ENCODE measurements at places on chromosomes 1 and 21. TPM values are rescaled to one million over a fixed set of nuclear protein-coding genes. Genes with fewer than 3 reads are reported as not detected.
A peak's percentile ranks its signal among the peaks of the same experiment; 100 is the strongest.

- H3K4me1 ChIP-seq, result peaks cover 13% of the 10 kb centered on the region
- H3K4me3 ChIP-seq, result no peak overlapping the region
- peak overlapping the region; percentile 92 for H3K27ac ChIP-seq
- DNase-seq, result peak; percentile 36
These were observed 44.0 kb downstream of the OPTC start for GRCh38 chr1:203537806-203538464.

GRCh38 chr1:60936591-60937342 lies 145.6 kb upstream of the NFIA start:
- H3K4me3 ChIP-seq, result no peak overlapping the region
- no peak for DNase-seq
- no peaks in the 10 kb centered on the region for H3K36me3 ChIP-seq
- no peak overlapping the region for H3K27ac ChIP-seq

GRCh38 chr21:40568807-40569206 lies 278.2 kb downstream of the DSCAM start:
- H3K36me3 ChIP-seq, result no peaks in the 10 kb centered on the region
- no peak overlapping the region for H3K27ac ChIP-seq
- H3K4me3 ChIP-seq, result no peak overlapping the region

The BMP8A gene
- not detected for total RNA-seq

The C1orf21 gene
- total RNA-seq, result 21.3 TPM

- no peak for DNase-seq
- H3K36me3 ChIP-seq, result no peaks in the 10 kb centered on the region
- no peak overlapping the region for H3K27ac ChIP-seq
- H3K4me3 ChIP-seq, result no peak overlapping the region
- peaks cover 13% of the 10 kb centered on the region for H3K4me1 ChIP-seq
These were observed 64.1 kb upstream of the WDR26 start for GRCh38 chr1:224498574-224499170.

GRCh38 chr21:21396424-21396823 lies 398.2 kb downstream of the NCAM2 start:
- no peaks in the 10 kb centered on the region for H3K36me3 ChIP-seq
- H3K27ac ChIP-seq, result no peak overlapping the region
- no peak for DNase-seq

The AQP10 gene
- 0.14 TPM for total RNA-seq

The SPATA46 gene
- total RNA-seq, result not detected

GRCh38 chr1:244137276-244137675 lies 86.2 kb downstream of the ZBTB18 start:
- no peak for DNase-seq
- no peaks in the 10 kb centered on the region for H3K4me1 ChIP-seq
- no peaks in the 10 kb centered on the region for H3K27me3 ChIP-seq
- H3K27ac ChIP-seq, result no peak overlapping the region
- H3K4me3 ChIP-seq, result no peak overlapping the region

DNA sequence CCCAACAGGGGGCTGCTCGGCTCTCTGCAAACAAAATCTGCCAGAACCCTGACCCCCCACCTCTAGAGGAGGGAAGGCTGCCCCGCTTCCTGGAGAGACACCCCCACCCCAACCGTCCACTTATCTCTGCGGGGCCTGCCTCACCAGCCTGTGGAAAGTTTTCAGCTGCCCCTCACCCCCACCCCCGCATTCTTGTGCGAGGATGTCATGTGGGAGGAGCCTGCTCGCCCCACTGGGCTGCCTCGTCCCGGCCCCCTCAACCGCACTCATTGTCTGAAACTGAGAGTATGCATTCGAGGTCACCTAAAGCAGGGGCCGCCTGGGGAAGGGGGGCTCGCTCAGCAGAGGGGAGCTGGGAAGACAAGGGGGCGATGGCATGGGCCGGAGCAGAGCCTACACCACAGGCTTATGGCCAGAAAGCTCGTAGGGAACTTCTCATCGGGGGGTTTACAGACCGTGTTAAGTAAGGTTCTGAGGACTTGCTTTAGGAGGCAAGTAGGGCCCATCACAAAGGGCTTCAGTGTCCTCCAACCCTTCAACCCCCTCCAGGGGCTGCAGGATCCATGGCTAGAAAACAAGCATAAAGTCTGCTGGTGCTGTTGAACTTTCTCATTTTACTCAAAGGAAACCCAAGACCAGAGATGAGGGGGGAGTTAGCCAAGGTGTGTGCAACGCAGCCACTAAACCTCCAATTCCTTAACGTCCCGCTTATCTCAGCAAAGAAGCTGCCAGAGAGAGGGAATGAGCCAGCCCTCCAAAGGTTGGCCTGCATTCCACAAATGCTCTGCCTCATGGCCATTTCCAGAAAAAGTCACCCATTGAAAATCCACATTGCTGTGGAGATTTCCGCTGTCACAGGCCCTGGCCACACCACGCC lies 9.4 kb downstream of the EPHA2 start:
- DNase-seq, result peak; percentile 73
- peaks cover 29% of the 10 kb centered on the region for H3K36me3 ChIP-seq
- no peaks in the 10 kb centered on the region for H3K27me3 ChIP-seq
- H3K4me3 ChIP-seq, result no peak overlapping the region
- H3K4me1 ChIP-seq, result peaks cover 53% of the 10 kb centered on the region

The S1PR1 gene
- 13.9 TPM for total RNA-seq

The FCRL5 gene
- 0.37 TPM for total RNA-seq

GRCh38 chr1:247332215-247332622 lies 552 bp upstream of the ZNF496 start:
- H3K27ac ChIP-seq, result peak overlapping the region; percentile 69
- DNase-seq, result peak; percentile 48
- peak overlapping the region; percentile 55 for H3K4me3 ChIP-seq
- H3K27me3 ChIP-seq, result no peaks in the 10 kb centered on the region
- H3K36me3 ChIP-seq, result no peaks in the 10 kb centered on the region
- peaks cover 3% of the 10 kb centered on the region for H3K4me1 ChIP-seq

- no peaks in the 10 kb centered on the region for H3K27me3 ChIP-seq
- H3K27ac ChIP-seq, result no peak overlapping the region
- no peak overlapping the region for H3K4me3 ChIP-seq
- no peak for DNase-seq
- H3K4me1 ChIP-seq, result no peaks in the 10 kb centered on the region
- H3K36me3 ChIP-seq, result no peaks in the 10 kb centered on the region
These were observed 1.8 kb upstream of the FCRL6 start for GRCh38 chr1:159800177-159800930.

DNA sequence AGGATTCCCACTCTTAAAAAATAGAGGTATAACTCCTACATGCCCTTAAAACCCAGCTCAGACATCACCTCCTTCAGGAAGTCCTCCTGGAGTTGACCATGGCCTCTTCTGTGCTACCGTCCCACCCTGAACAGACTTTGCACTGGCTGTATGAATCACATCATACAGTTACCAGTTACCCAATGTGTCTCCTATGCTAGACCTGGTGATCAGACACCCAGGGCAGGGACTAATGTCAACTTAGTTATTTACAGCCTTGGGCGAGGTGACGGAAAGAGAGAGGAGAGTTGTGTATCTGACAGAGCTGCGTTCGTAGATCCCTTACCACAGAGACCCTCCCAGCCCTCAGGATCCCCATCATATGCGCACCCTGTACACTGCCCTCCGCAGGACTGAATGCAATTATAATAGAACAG lies 72.7 kb downstream of the SLC66A1 start:
- no peak overlapping the region for H3K4me3 ChIP-seq
- DNase-seq, result no peak
- H3K27ac ChIP-seq, result no peak overlapping the region
- H3K4me1 ChIP-seq, result peaks cover 21% of the 10 kb centered on the region

Data from liver (tissue), 10 donors.